ENCODE measurements at places on chromosomes 4 and X. TPM values are rescaled to one million over a fixed set of nuclear protein-coding genes. Genes with fewer than 3 reads are reported as not detected.

The CNOT6L gene
- polyA plus RNA-seq: 6.9 TPM

The RXFP1 gene
- not detected for polyA plus RNA-seq

The DCAF8L2 gene
- not detected for polyA plus RNA-seq

The PDE6B gene
- polyA plus RNA-seq: 0.09 TPM

The ATP10D gene
- polyA plus RNA-seq: 1.1 TPM

The NHS gene
- polyA plus RNA-seq: 0.04 TPM

The HTN1 gene
- polyA plus RNA-seq: not detected

The C4orf17 gene
- polyA plus RNA-seq: not detected

The MAGEC1 gene
- polyA plus RNA-seq: not detected

The HAND2 gene
- 0.13 TPM for polyA plus RNA-seq

The TMPRSS11D gene
- polyA plus RNA-seq: not detected

The HSFX4 gene
- polyA plus RNA-seq: 0.08 TPM

The MAGEC2 gene
- polyA plus RNA-seq: not detected
